ENCODE measurements at places on chromosomes 7 and 10.

DNA sequence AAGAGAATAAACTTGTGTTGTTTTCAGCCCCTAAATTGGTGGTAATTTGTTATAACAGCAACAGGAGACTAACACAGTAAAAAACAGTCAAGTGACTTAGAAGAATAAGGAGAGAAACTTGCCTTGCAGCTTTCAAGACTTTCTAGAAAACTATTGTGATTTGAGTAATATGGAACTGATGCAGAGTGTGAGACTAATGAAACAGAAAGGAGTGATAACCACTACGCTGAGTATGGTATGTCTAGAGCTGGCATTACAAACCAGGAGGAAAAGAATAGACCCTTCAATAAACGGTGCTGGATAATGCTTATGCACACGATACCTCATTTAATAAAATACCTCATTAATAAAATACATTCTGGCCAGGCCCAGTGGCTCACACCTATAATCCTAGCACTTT lies 99.9 kb downstream of the CREM start:
- DNase-seq: no peak

- DNase-seq: no peak
Measured at GRCh38 chr10:133475425-133475734, 21.6 kb downstream of the SCART1 start.

GRCh38 chr10:92699518-92700381 lies 10.0 kb downstream of the HHEX start:
- no peak for DNase-seq

- DNase-seq: peak; percentile 41
Measured at GRCh38 chr7:101140339-101140699, 13.4 kb downstream of the SERPINE1 start.

DNA sequence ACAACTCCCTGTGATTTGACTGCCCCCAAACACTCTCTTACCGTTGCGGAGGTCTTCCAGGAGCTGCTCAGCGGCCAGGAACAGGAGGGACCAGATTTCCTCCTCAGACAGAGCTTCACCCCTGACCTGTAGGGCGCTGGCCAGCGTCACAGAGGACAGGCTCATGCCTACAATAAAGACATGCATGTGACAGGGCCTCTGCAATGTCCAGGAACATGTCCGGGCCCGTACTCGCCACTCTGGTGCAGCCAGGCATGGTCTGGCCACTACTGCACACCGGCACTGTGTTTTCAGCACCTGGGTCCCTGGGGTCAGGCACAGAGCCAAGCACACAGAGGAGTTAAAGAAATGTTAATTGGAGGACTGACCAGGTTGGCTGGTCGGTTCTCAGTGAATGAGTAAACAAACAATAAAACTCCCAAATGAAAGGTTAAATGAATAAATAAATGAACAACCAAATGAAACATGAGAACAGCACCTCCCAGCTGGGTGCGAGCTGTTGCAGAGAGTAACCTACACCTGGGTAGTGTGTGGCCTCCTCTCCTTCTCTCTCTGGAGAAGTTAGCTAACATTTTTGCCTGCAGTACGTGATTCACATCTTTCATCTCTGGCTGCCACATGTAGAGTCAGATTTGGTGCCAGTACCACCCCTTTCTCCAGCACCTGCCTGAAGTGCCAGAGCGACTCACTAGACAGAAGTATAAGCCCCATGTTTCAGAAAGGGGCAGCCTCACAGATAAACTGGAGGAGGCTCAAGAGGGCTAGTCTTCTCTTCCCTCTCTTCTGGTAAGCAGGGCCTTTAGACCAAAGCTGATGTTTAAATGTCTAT lies 22.8 kb downstream of the FRMPD2 start:
- DNase-seq: no peak

GRCh38 chr10:93436591-93437085 lies 45.5 kb downstream of the MYOF start:
- no peak for DNase-seq

DNA sequence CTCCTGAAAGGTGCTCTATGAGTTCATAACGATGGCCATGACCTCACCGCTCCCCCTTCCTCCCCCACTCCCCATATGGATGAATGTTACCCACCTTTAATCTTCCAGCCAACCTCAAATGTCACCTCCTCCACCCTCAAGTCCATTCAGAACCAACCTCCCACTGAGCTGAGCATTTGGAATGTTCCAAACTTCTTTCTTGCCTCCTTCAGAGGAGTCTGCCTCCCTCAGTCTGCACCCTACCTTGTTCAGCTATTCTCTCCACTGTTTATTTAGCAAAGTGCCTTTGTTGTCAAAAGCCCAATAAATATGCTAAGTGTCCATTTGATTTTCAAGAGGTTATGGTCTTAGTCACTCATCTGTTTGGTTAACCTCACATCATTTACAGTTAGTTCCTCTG lies 22.9 kb upstream of the MTPAP start:
- peak; percentile 5 for DNase-seq

- no peak for DNase-seq
Measured at GRCh38 chr10:99844433-99844955, 62.1 kb downstream of the ABCC2 start.

- no peak for DNase-seq
Measured at GRCh38 chr10:78471326-78471722, 437.7 kb downstream of the RPS24 start.

- DNase-seq: no peak
Measured at GRCh38 chr10:11425296-11425610, 186.2 kb downstream of the USP6NL start.

DNA sequence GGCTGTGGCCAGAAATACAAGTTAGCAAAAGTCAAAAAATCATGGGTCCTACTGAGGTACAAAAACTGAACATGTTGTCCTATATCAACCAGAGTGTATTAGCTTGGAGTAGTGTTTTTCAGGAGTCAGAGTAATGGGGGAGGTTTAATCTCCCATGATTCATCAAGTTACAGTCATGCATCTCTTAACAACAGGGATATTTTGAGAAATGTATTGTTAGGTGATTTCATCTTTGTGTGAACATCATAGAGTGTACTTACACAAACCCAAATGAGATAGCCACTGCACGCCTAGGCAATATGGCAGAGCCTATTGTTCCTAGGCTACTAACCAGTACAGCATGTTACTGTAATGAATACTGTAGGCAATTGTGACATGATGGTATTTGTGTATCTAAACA lies 14.9 kb upstream of the TES start:
- DNase-seq: no peak
